ENCODE measurements at places on chromosomes 5 and 9.

DNA sequence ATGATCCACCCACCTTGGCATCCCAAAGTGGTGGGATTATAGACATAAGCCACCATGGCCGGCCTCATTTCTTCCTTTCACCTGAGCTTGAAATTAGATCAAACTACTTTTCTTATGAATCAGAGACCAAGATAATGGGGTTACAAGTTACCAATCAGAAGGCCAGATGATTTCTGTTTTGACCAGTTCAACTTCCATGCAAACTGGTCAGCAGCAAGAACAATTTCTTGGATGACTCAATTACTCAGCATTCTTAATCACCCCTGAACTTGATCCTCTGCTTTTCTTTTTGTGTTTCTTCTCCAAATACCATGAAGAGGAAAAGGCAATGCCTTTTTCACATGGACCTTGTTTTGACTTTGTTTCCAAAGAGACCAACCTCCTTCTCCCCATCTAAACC, 10.0 kb upstream of the PLIN2 start:
- DNase-seq = no peak

- DNase-seq = no peak
Observed at GRCh38 chr5:35120715-35121114, 73.0 kb upstream of the AGXT2 start.

DNA sequence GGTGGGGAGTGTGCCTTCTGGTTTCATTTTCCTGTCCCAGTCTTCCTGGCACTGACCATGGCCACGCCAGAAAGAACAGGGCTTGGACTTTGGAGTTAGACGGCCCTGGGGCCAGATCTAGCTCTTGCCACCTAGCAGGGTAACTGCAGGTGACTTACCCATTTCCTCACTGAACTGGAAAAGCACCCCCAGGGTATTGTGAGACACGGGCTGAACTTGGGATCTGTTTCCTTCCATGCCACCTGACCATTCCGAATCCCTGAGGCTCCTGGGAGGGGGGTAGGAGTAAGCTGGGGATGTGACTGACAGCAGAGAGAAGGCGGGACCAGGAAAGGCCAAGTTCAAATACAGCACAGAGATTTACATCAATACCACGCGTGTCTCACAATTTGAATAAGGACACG, 9.4 kb downstream of the HNRNPAB start:
- DNase-seq = no peak

DNA sequence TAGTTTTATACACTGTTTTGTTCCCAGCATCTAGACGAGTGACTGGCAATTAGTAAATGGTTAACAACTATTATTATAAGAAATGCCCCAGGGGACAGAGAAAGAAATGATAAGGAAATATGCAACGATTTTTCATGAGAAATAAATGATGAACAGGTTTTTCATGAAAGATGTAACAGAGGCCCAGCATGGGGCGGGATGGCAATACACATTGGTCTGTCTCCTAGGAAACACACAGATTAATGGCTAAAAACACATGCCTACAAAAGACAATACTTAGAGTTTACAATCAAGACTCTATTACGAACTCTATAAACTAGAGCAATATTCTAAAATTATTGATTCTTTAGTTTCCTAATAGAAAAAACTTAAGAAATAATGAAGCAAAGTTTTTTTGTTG, 441.5 kb upstream of the CDH9 start:
- no peak for DNase-seq

DNA sequence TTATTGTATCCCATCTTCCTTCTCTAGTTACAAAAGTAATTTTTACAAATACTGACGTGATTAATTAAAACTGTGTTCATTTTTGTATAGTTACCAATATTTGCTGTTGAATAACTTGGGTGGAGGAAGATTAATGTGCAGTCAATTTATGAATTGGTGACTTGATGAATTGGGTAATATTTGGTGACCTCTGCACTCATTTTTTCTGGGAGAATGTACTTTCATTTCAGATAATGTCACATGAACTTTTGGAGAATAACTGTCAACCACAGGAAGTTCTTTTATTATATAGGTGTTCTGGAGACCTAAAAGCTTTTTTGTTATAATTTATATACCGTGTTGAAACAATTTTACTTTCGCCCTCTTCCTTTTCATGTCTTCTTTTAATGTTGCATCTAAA, 26.4 kb upstream of the FKTN start:
- no peak for DNase-seq
